Type B pancreatic cell (in vitro differentiated cells): ENCODE measurements at places on chromosomes 1 and 21. TPM values are rescaled to one million over a fixed set of nuclear protein-coding genes. Genes with fewer than 3 reads are reported as not detected.

- no peak for DNase-seq
Observed at GRCh38 chr1:242000434-242000833, 1.5 kb upstream of the MAP1LC3C start.

Gene COL11A1
- 1.2 and 58.3 TPM in 2 replicates for total RNA-seq

Gene SWT1
- total RNA-seq, result 4.4 and 6.2 TPM in 2 replicates

- DNase-seq, result no peak
Observed at GRCh38 chr1:108089477-108089876, 110.7 kb downstream of the SLC25A24 start.

Gene MXRA8
- 17.6 and 78.1 TPM in 2 replicates for total RNA-seq

GRCh38 chr1:18099026-18099425, 8.6 kb upstream of the IGSF21 start:
- DNase-seq, result no peak

DNA sequence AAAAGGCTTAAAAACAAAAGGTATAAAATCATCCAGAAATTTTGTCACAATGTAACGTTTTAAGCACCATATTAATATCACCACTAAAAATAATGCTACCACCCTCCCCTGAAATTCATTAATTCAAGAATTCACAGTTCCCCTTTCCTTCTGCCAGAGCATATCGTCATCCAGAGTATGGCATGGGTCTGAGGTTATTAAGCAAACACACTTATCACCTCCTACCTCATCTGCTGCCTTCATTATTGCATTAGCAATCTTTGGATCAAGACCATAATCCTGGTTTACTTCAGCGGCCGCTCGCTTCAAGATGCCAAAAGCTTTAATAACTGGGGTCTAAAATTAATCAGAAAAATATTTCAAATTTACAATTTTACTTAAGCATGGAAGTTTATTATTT, 6.2 kb downstream of the FH start:
- DNase-seq, result no peak

Gene BATF3
- 0.55 and 0.72 TPM in 2 replicates for total RNA-seq

- DNase-seq, result no peak
Observed at GRCh38 chr1:247406014-247406656, 9.8 kb upstream of the NLRP3 start.

- no peak for DNase-seq
Observed at GRCh38 chr1:11174261-11174942, 14.8 kb upstream of the ANGPTL7 start.

- peak; percentile 8 for DNase-seq
Observed at GRCh38 chr1:180973369-180973768, 49.3 kb downstream of the STX6 start.

GRCh38 chr1:219374636-219375035, 201.0 kb downstream of the LYPLAL1 start:
- DNase-seq, result no peak

DNA sequence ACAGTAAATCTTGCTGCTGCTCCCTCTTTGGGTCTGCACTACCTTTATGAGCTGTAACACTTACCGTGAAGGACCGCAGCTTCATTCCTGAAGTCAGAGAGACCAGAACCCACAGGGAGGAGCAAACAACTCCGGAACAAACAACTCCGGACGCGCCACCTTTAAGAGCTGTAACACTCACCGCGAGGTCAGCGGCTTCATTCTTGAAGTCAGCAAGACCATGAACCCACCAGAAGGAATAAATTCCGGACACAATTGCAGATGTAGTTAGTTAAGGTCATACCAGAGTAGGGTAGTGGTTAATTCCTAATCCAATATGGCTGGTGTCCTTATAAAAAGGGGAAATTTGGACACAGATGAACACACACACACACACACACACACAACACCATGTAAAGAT, 37.7 kb downstream of the VTCN1 start:
- no peak for DNase-seq

DNA sequence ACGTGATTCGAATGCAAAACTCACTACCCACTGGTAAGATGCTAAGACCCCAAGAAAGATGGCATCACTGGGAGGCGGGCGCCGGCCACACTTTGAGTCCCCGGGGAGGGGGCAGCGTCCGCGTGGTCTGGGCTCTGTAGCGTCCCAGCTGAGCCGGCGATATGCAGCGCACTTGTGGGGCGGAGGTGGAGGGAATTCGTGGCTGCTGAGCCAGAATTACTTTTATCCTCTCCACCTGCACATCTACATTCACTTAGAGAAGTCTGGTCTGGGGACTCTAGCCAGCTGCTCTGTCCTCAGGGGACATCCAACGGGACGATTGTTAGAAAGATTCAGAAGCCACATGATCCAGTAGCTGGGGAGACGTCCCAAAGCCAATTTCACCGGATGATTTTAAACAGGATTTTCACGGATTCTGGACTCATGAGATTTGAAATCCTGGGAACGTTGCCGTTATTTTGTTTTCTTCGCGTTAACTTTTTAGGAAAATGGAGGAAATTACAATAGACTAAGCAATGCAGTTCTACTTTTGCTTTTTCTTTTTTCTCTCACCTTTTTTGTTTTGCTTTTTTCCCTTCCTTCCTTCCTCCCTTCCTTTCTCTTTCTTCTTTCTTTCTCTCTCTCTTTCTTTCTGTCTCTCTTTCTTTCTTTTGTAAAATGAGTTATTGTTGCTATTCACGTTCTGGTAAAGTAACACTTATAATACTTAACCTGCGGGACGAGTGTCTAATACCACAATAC, 1.3 kb downstream of the JAM2 start:
- DNase-seq, result no peak

GRCh38 chr1:81129366-81129765, 671.4 kb upstream of the ADGRL2 start:
- DNase-seq, result no peak

DNA sequence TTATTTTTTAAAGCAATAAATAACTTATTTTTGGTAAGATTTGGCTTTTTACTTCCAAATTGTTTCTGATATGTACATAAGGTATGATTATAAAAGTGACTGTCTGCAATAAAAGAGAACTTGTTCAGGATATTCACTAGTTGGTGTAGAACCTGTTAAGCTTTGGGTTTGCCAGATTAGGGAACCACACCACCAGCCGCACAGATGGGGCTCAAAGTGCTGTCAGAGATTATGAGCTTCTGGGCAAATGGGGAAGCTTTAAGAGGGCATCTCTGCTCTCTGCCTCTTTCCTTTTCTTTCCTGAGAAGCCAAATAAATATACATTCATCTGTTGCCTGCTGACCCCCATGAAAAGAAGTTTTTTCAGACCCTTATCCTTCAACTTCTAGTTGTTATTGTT, 25.4 kb downstream of the IVNS1ABP start:
- DNase-seq, result no peak

DNA sequence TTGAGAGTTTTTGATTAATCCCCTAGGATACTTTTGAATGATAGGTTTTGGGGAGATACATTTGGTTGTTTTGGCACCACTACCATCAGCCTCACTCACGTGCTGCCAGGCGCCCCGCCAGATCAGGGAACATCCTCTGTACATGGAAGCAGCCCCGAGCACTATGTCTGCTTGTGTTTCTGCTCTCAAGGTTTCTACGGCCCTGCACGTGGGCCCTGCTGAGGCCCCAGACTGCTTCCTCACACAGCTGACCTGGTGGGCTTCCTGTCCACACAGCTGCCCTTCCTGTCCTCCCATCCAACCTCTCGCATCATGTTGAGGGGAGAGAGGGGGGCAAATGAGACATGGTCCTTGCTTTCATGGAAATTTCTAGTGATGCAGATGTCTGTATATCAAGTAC, 20.0 kb downstream of the ADARB1 start:
- no peak for DNase-seq

Gene LRRC71
- total RNA-seq, result 0.58 TPM in 1 of 2 replicates, not detected in the other

DNA sequence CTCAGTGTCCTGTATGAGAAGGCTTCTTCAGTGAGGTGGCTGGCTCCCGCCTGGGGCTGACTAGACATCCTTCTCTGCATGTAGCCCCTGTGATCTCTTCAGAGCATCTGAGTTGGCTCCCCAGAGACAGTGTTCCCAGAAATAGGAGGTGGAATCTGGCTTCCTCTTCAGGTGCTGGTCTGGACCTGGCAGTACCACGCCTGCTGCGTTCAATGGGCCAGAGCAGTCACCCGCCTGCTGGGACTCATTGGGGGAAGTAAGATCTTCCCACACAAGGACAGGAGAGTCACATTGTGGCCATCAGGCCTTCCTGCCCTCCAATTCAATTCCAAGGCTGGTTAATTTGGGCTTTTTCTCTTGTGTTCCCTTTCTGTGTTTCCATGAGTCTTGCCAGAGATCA, 51.0 kb downstream of the ADARB1 start:
- no peak for DNase-seq

DNA sequence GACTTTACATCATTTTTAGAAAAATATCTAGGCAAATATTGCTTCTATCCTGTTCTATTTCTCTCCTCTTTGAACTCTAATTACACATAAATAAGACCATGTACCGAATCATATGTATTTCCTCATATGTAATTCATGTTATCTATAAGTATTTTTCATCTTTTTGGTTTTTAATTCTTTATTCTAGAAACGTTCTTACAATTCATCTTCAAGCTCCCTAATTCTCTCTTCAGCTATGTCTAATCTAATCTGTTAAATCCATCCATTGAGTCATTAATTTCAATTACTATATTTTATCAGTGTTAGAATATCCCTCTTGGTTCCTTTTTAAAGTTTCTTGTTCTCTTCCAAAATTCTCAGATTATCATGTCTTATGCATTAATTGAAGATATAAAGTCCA, 61.8 kb downstream of the DUSP10 start:
- no peak for DNase-seq

Gene HES5
- total RNA-seq, result 4.5 and 5.1 TPM in 2 replicates

DNA sequence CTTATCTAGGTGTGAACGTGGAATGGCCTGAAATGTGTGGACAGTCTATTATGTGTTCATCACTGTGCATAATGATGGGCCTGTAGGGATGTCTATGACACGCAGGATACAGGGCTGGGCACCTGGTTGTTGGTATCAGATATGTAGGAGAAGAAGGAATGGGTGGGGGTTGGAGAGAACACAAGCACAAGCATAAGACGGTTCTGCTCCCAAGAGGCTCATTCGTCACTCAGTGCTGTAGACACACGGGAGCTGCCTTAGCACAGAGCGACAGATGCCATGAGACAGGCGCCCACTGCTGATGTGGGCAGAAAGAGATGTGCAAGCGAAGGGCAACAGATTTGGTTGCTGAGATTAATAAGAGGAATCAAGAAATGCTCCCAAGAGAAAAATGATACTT, 256.2 kb downstream of the DISC1 start:
- no peak for DNase-seq

- no peak for DNase-seq
Observed at GRCh38 chr1:150810958-150811659, 3.0 kb upstream of the CTSK start.

- no peak for DNase-seq
Observed at GRCh38 chr1:111729946-111730681, 9.1 kb downstream of the INKA2 start.

GRCh38 chr1:20168564-20169491, 17.1 kb upstream of the UBXN10 start:
- no peak for DNase-seq

Gene FMO5
- total RNA-seq, result 2.4 and 3.8 TPM in 2 replicates

DNA sequence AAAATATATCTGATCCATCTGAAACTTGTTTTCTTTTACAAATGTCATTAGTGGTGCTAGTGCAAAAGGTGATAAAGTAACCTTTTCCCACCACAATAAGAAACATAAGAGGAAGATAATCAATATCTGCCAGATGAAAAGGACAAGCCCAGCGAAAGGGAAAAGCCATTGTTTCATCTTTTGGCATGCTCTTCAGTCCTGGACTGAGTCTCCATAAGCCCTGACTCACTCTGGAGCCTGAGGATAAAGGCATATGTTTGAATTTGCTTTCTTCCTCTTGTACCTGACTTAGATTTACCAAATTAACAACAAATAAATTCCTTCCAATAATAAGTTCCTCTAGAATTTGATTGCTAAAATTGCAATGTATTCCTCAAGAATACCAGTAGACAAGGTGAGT, 13.6 kb downstream of the DNAJC11 start:
- DNase-seq, result no peak

Gene RPTN
- 0.34 and 1.3 TPM in 2 replicates for total RNA-seq

Gene SRSF10
- total RNA-seq, result 113 and 177 TPM in 2 replicates

DNA sequence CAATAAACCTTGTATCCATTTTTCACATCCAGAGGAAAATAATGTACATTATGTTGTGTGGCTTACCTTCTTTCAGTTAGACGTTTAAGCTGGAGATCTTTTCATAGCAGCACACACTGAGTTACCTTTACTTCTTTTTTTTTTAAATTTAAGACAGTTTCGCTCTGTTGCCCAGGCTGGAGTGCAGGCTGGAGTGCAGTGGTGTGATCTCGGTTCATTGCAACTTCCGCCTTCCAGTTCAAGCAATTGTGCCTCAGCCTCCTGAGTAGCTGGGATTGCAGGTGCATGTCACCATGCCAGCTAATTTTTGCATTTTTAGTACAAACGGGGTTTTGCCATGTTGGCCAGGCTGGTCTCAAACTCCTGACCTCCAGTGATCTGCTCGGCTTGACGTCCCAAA, 7.4 kb upstream of the CAMTA1 start:
- no peak for DNase-seq

DNA sequence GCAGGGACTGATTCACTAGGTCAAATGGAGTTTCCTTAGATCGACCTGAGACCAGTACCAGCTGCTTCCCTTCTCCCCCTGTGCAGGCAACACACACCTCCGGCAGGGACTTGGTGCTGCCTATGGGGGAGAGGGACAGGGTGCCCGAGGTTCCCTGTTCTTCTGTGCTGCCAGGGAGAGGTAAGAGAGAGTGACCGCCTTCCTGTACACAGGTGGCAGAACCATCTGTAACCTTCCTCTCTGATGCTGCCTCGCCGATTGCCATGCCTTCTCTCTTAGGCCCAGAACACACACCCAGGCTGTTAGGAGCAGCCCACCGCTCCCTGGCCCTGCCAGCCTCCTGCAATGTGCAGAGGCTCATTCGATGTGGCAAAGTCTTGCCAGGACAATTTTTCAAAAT, 9.3 kb downstream of the MYOC start:
- no peak for DNase-seq

GRCh38 chr1:20819818-20820217, 32.7 kb upstream of the HP1BP3 start:
- no peak for DNase-seq

Gene TTC24
- not detected in 2 replicates for total RNA-seq
